ENCODE measurements at places on chromosomes 2 and 18. TPM values are rescaled to one million over a fixed set of nuclear protein-coding genes. Genes with fewer than 3 reads are reported as not detected.

The CIAO1 gene
- total RNA-seq = 93.9 TPM

The TMEM127 gene
- total RNA-seq = 21.3 TPM

The TP53I3 gene
- 17.2 TPM for total RNA-seq

The ACADL gene
- total RNA-seq = 11.0 TPM

The RNF138 gene
- 59.5 TPM for total RNA-seq

The TACR1 gene
- 0.94 TPM for total RNA-seq

The RGPD4 gene
- not detected for total RNA-seq

The CXCR1 gene
- total RNA-seq = 0.31 TPM

The C2orf80 gene
- 21.0 TPM for total RNA-seq

The VWA3B gene
- 1.3 TPM for total RNA-seq

The CDH2 gene
- total RNA-seq = 208 TPM

The REG1B gene
- not detected for total RNA-seq

The DLGAP1 gene
- total RNA-seq = 277 TPM

The DCDC2C gene
- 1.6 TPM for total RNA-seq

The KIAA2012 gene
- 1.9 TPM for total RNA-seq

The SLC66A3 gene
- 11.6 TPM for total RNA-seq

The CNNM3 gene
- 25.7 TPM for total RNA-seq

The MAP2 gene
- total RNA-seq = 1,096 TPM

The TWIST2 gene
- total RNA-seq = not detected

The THSD7B gene
- 31.3 TPM for total RNA-seq

The CHRND gene
- total RNA-seq = not detected

The DIPK1C gene
- 7.8 TPM for total RNA-seq

The BOLL gene
- not detected for total RNA-seq

The ADRA2B gene
- total RNA-seq = not detected

The TDRD15 gene
- not detected for total RNA-seq

The TEKT4 gene
- total RNA-seq = not detected

The WDR43 gene
- total RNA-seq = 52.6 TPM

The ATP6V1B1 gene
- total RNA-seq = not detected

The ASB18 gene
- total RNA-seq = not detected

The RAX gene
- not detected for total RNA-seq

The TMEM37 gene
- total RNA-seq = not detected

The UGT1A6 gene
- total RNA-seq = not detected

The GCG gene
- not detected for total RNA-seq

The IL37 gene
- total RNA-seq = not detected
